GM12878 (cell line): ENCODE measurements at places on chromosomes 7 and 10. TPM values are rescaled to one million over a fixed set of nuclear protein-coding genes. Genes with fewer than 3 reads are reported as not detected.

The ADAM12 gene
- 0.62 TPM in 1 of 2 replicates, not detected in the other for total RNA-seq

GRCh38 chr7:25832456-25832855 is 319.5 kb upstream of the NFE2L3 start:
- no peak for DNase-seq

DNA sequence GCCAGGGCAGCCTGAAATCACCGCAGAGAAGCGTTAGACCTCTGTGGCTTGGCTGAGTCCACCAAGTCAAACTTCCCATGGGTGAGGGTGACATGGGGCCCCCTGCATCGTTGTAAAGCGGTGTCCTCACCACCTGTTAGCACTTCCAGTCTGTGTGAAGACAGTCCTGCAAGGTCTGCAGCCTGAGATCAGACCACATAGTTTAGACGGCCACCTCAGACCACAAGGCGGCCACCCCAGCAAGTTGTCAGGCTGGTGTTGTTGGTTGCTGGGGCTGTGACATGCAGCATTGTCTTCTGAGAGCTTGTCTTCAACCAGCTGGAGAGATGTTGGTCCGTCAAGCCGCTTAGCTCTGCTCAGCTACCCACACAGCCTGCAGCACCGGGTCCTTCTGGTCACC is 44.1 kb upstream of the TARP start:
- DNase-seq: no peak

The ERCC6 gene
- 15.0 and 15.6 TPM in 2 replicates for total RNA-seq

DNA sequence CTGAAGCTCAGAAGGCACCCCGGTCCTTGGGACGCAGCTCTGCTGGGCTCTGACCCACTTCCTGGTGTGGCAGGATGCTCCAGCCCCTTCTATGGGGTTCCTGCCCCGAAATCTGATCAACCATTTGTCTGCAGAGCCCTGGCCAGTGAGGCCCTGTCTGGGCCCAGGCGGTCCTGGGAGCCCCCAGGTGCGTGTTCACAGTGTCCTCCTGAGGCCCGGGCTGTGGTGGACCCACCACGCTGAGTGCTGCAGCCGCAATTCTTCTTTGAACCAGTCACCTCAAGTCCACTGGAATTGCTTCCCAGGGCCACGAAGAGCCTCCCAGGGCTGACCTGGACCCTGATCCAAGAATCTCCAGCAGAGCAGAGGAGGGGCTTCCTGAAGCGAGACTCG is 19.1 kb downstream of the KNDC1 start:
- DNase-seq: no peak

The POLR2J3 gene
- 24.0 and 29.1 TPM in 2 replicates for total RNA-seq

DNA sequence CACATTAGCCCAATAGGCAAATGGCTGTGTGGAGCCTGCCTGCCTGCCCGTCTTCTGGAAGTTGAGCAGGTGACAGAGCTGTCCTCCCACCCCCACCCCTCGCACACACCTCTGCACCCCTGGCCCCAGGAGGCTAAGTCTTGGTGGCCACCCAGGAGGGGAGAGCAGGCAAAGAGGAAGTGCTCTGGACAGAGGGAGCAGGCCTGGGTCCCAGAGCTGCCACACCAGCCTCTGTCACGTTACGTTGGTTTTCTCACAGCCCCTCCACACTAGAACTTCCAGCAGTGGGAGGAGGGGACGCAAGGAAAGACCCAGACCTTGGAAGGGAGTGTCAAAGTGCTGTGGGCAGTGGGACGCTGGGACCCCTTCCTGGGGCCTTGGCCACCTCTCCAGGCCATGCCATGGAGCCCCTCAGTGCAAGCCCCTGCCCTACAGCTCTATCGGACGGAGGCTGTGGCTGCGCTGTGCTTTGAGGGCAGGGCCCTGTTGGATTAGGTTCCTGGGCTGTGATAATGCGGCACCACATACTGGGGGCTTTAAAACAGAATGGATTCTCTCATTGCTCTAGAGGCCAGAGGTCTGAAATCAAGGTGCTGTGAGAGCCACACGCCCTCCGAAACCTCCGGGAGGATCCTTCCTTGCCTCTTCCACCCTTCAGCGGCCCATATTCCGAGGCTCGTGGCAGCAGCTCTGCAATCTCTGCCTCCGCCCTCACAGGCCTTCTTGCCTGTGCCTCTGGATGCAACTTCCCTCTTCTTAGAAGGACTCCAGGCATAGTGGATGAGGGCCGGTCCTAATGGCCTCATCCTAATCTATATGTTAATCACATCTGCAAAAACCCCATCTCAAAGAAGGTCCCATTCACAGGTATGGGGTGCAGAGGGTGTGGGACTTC is 9.9 kb downstream of the PRKAG2 start:
- DNase-seq: no peak
